ENCODE measurements at places on chromosomes 5 and 9.

- DNase-seq: no peak
These were observed 136.6 kb downstream of the PIK3R1 start for GRCh38 chr5:68352166-68352565.

DNA sequence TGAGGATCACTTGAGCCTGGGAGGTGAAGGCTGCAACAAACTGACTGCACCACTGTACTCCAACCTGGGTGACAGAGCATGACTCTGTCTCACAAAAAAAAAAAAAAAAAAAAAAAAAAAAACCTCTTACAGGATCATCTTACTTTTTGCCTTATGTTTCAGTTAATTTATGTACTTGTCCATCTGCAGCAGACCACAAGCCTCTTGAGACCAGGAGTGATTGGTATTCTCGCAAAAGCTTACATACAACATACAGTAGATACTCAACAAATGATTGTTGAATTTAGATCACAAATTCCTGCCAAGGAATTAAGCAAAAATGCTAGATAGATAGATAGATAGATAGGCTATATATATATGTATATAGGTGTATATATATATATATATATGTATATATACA is 12.4 kb downstream of the CEMIP2 start:
- DNase-seq: peak; percentile 7

DNA sequence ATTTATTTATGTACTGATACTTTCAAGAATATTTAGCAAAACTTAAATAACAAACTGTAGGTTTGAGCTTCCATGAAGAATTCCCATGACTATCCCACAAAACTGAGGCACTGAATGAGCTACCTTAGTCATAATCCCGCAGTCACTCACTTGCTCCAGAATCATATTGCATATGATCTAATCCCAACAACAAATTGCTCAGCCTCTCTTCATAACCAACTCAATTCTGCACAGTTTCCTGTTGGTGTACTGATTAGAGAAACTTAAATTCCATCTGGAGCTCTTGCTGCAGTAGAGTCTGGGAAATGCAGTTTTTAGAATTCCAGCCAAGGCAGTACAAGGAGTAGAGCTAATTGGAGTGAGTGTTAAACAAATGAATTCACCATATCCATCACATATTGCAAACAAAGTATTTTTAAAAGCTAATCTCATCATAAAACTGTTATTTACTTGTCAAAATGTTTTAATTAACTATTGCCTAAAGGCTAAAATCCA is 35.7 kb upstream of the CDH18 start:
- DNase-seq: no peak

DNA sequence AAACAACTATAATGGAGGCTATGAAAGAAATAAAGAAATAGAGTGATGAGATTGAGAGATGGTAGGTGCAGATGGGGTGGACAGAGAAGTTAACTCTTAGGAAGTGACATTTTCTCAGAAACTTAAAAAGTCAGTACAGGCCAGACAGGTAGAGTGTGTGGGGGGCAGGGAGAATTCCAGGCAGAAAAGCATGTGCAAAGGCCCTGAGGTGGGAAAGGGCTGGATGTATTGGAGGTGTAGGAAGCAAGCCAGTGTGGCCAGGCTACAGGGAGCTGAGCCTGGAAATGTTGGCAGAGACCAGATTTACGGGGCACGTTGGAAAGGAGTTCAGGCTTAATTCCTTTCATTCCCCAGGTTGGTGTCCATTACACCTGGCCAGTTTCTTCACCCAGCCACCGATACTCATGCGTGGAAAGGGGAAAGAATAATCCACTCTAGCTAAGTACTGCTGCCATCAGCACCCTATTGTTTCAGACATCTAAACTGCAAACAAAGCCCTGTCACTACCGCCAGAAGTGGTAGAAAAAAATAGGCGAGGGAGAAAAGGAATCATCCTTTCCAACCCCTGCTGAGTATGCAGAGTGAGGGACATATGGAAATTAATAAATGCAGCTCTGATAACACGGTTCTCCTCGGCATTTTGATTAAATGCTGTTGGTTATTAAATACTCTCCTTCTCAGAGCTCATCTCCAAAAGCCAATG is 116.8 kb upstream of the GPR151 start:
- no peak for DNase-seq

DNA sequence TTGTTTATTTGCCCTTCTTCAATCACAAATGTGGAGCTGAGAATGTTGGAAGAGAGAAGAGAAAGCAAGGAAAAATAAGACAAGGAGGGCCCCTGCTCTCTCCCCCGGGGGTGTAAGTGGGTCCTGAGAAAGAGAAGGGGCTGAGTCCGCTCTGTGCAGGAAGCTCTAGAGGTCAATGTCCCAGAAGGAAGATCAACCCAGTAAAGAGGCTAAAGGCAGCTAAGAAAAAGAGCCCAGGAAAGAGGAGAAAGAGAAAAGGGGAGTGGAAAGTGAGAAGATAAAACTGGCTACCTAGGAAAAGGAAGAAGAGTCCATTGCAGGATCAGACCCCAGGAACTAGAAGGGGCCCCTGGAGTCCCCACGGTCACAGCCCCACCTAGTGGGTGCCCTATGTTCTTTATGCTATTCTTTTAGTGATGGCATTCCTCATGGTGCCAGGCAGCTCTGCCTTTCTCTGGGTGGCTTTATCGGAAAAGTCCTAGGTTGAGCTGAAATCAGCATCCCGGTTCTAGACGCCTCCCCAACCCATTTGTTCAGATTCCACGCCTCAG is 583.4 kb downstream of the ACTL7B start:
- no peak for DNase-seq

- no peak for DNase-seq
These were observed 306.4 kb downstream of the NTRK2 start for GRCh38 chr9:84975926-84976325.

- DNase-seq: peak; percentile 82
These were observed at the start of the genes CRAT and PTPA for GRCh38 chr9:129110740-129111527. CRAT (minus strand) TSS chr9:129110793; CDS start chr9:129110509, 284 bp downstream. PTPA (plus strand) TSS chr9:129111415; CDS start chr9:129111601, 186 bp downstream.

DNA sequence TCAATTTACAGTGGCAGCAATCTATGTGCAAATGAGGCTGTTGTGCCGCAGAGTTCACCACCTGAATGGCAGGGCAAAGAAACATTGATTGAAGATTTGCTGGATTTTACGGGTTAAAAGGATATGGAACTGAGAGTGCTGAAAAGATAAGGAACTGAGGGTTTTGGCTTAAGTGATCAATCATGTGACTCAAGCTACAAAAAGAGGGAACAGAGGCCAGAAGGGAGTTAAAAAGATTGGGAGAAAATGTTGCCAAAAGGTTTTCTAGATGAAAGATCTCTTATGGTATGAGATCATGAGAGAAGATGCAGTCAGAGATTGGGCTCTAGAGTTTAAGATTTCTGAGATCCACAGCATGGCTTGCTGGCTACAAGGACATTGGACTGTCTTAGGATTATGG is 7.9 kb upstream of the RIMOC1 start:
- no peak for DNase-seq

DNA sequence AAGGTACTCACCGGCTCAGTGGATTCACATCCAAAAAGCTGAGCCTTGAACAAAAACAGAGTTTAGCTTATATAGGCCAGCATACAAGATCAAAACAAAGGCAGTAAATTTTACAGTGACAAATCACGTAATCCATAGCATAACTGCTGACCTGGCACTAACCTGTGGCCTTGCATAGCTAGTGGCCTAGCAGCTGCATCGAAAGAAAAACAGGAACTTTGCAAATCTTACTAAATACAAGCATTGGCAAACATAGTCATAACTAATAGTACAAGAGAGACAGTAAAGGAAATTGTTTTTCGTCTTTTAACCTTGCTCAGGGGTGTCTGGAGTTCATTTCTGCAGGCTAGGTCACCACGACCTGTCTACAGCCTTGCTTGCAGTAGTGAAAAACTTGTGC is 4.8 kb downstream of the HSDL2 start:
- DNase-seq: no peak

DNA sequence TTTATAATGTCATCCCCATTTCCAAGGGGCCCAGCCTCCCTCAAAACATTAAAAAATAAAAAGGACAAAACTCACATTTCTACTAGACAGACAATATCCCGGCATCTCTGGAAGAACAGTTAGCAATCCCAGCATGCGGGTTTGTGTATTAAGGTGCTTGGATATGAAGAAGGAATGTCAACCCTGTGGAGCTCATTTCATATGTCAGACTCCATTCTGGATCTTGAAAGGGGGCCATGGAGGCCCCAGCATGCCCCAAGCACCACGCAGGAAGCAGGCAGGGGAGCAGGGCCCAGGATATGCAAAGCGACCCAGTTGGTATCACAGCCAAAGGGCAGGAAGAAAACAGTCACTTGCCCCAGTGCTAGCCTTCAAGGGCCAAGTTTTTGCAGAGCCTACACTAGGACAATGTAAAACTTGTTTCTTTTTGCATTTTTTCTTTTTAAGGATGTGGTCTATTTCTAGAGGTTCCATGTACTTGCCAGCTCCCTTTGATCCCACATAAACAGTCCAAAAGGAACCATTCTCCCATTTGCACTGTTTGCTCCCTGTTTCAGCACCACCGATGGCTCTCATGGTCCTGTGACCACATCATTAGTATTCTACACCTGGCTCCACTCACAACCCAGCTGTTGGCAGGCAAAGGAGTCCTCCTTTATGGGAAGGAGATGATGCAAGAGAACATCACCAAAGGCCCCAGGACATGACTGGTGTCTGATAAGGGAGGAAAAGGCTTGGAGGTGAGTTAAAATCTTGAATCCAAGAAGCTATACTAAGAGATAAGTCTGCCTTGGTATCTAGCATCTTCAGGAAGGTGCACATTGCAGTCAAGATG is 58.3 kb downstream of the FGF1 start:
- no peak for DNase-seq

DNA sequence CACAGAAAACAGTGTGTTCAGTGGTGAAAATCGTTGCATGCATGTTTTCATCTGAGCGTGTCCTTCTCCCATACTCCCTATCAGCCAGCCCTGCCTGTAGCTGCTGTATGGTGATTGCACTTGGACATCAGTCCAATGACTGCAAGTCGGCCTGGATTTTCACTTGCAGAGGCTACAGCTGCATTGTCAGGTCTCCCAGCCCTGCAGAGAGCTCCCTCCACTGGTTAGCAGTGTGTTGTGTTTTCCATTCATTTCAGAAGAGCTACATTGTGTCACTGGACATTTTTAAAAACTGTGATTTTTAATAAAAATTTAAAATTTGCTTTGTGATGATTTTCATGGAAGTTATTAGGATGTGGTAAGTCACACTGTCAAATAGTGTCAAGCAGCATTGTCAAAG is 96.6 kb downstream of the SYK start:
- no peak for DNase-seq

DNA sequence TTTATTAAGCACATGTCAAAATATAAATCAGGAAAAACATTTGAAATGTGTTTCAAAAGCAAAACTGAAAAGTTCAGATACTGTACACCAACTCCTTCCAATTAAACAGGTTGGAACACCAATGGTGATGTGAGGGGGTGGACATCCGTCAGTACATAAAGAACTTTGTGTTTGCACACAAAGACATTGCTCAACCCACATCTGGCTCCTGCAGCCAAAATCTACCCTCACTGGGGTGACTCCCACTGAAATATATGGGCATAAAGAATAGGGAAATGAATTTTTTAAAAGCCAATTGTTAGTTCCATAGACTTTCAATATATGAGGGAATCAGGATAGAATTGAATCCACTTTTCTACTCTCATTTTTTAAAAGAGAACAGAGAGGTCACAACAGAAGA is 63.9 kb downstream of the MEGF9 start:
- DNase-seq: no peak

- DNase-seq: no peak
These were observed 174.5 kb upstream of the SLC12A2 start for GRCh38 chr5:127909066-127909465.

DNA sequence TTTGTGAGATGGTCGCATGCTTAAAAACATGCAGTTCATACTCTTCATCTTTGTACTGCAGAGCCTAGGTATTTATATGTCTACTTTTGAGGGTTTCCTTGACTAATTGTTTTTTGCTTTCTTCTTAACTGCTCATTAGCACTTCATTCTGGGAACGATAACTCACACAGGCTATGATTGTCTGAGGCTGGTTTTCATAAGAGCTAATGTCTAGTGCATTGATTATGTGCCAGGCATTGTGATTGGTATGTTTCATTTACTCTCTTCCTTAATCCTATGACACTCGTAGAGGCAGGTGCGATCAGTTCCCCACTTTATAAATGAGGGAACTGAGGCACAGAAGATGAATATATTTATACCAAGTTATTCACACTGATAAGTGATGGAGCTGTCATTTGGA is 93.6 kb downstream of the INSYN2B start:
- DNase-seq: no peak

DNA sequence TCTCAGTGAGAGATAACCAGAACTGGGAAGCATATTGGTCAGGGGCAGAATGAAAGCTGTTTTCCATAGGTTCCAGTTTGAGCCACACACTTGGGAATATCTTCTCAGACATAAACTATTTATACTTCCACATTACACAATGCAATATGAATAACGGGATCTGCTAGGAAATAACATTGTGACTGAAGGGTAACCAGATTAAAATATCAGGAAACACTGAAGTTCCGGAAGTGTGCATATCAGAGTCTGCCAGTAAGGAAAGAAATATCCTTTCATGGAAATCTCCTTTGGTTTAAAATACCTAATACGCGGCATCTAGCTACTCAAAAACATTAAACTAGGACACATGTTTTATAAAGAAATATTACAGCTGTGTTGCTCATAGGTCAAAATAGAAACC is 56.3 kb downstream of the ST8SIA4 start:
- DNase-seq: no peak

GRCh38 chr5:178290376-178290775 is 57.8 kb upstream of the PHYKPL start:
- no peak for DNase-seq

- DNase-seq: no peak
These were observed 29.6 kb upstream of the CXCL14 start for GRCh38 chr5:135608361-135608760.

GRCh38 chr9:88898039-88898720 is 93.1 kb upstream of the S1PR3 start:
- no peak for DNase-seq

- DNase-seq: no peak
These were observed 21.1 kb downstream of the LOX start for GRCh38 chr5:122056913-122057312.

- DNase-seq: peak; percentile 5
These were observed 97.4 kb upstream of the RAPGEF1 start for GRCh38 chr9:131837316-131837715.

- DNase-seq: no peak
These were observed 29.0 kb upstream of the FAM174A start for GRCh38 chr5:100505984-100506670.

GRCh38 chr5:149380466-149381121 is 1.5 kb upstream of the IL17B start:
- DNase-seq: no peak

DNA sequence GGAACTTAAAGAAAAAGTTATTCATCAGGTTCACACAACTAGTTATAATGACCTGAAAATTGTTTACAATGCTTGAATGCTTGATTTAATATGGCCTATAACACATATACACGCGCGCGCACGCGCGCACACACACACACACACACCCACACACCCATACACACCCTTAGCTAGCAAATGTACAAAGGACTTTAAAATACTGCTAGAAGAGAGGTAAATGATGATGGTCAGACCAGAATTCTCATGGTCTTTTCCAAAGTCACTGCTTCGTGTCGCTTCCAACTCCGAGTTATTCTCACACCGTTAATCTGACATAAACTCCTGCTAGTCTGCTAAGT is 5.9 kb downstream of the LSM11 start:
- DNase-seq: no peak

- no peak for DNase-seq
These were observed at the start of gene CSF2 for GRCh38 chr5:132073231-132074013. CSF2 (plus strand) TSS chr5:132073789; CDS start chr5:132073824, 35 bp downstream.
